Daoy (cell line): ENCODE measurements at places on chromosomes 16 and 17. TPM values are rescaled to one million over a fixed set of nuclear protein-coding genes. Genes with fewer than 3 reads are reported as not detected.
A peak's percentile ranks its signal among the peaks of the same experiment; 100 is the strongest.

- DNase-seq = peak; percentile 15
Observed at GRCh38 chr17:66509926-66510325, 207.5 kb downstream of the PRKCA start.

Gene ARHGAP44
- total RNA-seq = 4.6 and 5.7 TPM in 2 replicates

DNA sequence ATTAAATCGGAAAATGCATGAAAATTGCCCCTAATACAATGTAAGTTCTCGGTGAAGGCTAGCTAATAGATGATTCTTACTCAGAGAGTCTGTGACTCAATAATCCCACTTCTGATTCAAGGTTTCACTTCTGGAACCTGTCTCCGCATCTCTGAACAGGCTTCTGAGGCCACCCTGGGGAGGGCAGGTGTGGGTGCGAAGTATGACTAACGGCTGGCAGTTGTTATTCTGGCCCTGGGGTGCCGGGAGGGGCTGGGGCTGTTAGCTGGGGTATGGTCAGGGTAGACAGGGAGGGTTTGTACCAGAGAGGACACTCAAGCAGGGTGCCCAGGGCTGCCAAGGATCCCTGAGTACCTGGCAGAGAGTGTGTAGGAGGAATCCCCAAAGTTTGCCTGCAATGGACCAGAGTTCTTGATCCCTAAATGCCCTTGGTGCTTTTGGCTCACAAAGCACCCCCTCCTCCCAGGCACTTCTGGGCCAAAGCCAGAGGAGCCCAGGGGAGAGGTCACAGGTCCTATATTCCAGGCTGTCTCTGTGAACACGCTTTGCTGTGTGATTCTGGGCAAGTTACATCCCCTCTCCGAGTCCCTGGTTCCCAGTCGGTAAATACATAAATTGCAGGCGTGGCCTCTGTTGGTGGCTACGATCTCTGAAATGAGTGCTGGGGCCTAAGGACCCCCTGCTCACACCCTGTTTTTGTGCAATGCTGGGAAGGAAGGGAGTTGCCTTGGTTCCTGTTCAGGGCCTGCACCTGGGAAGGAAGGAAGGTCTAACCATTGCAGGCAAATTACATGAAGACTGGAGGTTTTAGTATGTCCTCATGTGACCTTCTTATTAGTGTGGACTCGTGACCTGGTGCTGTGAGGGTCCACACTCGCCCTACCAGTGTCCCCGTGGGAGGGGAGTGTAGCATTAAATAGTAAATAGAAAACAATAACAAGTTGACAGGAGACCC, 49.9 kb upstream of the CPNE2 start:
- DNase-seq = peak; percentile 6

DNA sequence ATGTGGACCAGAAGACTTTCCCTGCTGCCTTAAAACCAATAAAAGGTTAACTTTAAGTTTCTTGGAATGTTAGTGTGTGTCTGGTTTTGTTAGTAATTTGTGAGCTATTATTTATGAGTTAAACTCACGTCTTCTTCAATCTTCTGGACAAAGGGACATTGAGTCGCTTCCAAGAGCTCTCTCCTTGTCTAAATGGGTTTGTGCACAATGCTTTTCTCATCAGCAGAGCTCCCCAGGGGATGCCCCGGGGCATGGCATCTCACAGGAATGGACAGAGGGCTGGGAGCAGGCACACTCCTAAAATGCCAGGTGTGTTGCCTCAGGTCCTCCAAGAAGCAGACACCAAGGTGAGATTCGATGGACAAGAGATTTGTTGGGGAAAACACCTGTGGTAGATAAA, 90.5 kb downstream of the RGS9 start:
- DNase-seq = no peak

DNA sequence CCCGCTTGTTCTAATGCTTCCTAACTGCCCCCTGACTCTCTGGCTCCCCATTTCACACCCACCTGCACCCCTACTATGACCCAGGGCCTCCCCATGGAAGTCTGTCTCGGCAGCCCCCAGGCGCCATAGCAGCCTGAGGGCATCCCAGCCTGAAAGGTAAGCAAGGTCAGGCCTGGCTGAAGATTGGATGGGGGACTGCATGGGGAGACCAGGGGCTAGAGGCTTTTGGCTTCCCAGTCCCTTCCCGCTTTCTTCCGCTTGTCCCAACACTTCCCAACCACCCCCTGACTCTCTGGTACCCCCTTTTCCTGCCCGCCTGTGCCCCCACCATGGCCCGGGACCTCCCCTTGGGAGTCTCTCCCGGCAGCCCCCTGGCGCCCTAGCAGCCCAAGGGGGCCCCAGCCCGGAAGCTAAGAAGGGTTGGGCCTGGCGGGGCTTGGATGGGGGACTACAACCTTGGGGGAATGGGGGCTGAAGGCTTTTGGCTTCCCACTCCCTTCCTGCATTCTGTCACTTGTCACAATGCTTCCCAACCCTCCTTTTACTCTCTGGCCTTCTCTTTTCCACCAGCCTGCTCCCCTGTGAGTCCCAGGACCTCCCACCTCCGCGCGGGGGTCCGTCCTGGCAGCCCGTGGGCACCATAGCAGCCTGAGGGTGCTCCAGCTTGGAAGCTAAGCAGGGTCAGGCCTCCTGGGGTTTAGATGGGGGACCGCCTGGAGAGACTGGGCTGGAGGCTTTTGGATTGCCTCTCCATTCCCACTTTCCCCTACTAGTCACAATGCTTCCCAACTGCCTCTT, 2288.4 kb downstream of the TP53TG3F start:
- no peak for DNase-seq

DNA sequence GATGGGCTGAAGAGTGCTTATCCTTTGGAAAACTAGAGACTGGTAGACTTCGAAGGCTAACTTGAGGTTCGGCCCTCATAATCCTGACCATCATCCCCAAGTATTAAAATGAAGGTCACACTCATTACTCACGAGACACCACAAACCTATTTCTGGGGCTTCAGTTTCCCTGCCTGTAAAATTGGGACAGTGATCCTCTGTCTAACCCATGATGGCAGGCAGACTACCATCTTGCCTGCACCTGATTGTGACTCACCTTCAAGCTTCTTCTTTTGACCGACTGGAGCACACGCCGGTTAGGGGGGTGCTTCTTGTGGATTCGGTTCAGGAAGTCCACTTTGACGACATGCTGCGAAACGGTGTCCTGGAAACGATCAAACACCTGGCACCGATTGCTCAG, 14.2 kb upstream of the DHRS13 start:
- no peak for DNase-seq

GRCh38 chr17:56601591-56601990, 8.1 kb downstream of the NOG start:
- DNase-seq = no peak

Gene DLX3
- total RNA-seq = not detected in 2 replicates

DNA sequence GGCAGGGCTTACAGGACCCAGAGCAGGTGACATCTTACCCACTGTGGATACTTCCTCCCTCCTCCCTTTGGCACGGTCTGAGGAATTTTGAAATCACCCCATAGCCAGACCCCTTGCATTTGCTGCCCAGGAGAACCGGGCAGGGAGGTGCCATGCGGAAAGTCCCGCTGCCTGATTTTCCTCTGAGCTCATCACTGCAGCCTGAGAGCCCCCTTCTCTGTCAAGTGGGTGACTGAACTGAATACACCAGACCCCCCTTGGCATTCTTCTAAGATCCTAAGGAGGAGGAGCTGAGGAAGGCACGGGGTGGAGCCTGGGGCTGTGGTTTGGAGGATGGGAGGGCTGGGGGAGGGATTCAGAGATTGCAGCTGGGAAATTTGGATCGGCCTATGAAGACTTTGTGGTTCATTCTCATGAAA, 173.4 kb downstream of the RAB11FIP4 start:
- peak; percentile 92 for DNase-seq

DNA sequence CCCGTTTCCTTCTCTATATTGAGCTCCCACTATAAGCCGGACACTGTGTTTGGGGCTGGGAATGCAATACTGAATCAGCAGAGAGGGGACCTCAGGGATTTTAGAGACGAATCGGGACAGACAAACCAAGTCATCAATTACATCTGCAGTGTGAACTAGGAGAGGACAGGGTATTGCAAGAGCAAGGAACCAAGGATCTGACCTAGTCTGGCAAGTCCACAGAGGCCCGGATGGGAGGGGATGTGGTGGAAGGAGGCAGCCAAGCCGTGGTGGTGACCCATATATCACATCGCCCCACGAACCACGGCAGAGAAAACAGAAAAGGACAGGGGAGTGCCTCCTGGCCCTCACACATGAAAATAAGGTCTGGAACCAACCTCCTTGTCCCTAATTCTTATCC, 28.1 kb upstream of the NXPH3 start:
- DNase-seq = no peak

DNA sequence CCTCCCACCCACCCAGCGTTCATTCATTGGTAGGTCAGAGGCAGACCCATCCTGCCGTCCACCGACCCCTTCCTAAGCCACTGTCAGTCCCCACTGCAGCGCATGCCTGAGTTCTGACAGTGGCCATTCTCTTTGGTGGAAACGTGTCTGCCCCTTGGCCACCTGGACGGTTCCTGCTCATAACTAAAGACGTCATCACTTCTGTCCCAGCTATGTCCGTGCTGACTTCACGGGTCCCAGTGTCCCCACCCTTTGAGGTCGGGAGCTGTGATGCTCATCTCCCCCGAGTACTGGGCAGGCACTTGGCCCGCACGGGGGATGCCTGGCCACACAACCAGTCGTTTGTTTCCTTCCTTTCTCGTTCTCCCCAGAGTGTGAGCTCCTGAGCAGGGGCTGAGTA, 267.1 kb downstream of the C16orf95 start:
- no peak for DNase-seq

Gene NFATC2IP
- 19.7 and 31.7 TPM in 2 replicates for total RNA-seq

Gene MYH13
- under 0.01 TPM in 1 of 2 replicates, not detected in the other for total RNA-seq

Gene KCNG4
- not detected in 2 replicates for total RNA-seq

GRCh38 chr17:19876529-19877161, 8.9 kb upstream of the ULK2 start:
- DNase-seq = no peak

DNA sequence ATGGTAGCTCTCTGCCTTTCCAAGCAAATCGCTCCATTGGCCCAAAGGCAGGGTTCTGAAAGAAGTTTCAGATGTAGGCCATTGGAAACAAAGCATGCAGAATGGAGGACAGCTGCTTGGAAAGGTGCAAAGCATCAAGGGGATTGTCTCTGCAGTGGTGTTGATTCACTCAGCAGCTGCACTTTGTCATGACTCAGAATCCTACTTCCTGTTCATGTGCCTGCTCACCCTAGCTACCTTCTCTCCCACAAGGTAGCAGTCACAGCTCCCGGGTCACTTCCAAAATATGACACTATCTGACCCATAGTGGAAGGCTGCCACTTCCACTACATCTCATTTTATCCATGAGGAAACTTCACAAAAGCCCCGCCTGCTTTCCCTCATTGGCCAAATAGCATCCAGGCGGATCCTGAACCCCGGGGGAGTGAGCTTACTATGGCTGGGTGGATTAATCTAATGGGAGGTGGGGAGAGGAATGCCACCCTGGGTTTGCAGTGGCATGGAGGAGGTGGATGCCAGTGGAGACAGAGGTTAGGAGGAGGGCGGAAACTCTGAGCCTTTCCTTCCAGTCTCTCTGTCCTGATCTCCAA, 74.7 kb upstream of the NKD1 start:
- DNase-seq = peak; percentile 61

Gene SBK1
- under 0.01 and 0.68 TPM in 2 replicates for total RNA-seq
